CD4-positive, alpha-beta memory T cell (primary cell): ENCODE measurements at places on chromosomes 3 and 15.

DNA sequence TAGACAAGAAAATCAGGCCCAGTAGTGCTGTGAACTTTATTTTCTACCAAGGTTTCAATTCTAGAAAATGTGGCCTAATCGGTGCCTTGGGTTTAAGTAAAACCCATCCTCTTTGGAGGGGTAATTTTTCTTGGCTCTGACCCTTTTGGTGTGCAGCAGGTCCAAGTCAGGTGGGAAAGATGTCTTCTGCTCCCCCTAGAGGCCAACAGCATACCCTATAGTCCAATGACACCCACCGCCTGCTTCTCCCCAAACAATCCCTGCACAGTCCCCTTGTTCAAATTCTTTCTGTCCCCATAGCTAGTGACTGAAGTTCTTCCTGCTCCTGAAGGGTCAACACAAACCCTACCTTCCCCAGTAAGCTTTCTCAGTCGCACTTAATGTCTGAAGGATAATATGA is 261.8 kb upstream of the GOLGA6L4 start:
- no peak for DNase-seq

GRCh38 chr15:90557186-90558084 is 27.7 kb downstream of the CRTC3 start:
- no peak for DNase-seq

DNA sequence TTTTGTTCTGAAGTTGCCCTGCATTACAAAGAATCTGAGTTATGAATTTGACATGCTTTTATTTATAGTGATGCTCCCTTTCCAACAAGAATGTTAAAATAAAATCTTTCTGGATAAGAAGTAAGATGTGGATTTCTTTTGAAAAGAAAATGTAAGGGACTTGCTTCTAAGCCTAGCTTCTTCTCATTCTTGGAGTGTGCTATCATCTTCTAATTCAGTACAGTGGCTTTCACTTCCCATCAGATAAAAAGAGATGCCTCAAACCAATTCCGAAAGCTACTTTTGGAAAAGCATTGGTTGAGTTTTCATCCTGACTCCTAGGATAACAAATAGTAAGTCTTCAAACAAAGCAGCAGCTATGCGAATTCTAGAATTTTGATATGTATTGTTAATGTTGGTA is 197.0 kb upstream of the ZPLD1 start:
- DNase-seq = no peak

- DNase-seq = no peak
Observed at GRCh38 chr15:48643776-48644466, 1.6 kb downstream of the FBN1 start.

DNA sequence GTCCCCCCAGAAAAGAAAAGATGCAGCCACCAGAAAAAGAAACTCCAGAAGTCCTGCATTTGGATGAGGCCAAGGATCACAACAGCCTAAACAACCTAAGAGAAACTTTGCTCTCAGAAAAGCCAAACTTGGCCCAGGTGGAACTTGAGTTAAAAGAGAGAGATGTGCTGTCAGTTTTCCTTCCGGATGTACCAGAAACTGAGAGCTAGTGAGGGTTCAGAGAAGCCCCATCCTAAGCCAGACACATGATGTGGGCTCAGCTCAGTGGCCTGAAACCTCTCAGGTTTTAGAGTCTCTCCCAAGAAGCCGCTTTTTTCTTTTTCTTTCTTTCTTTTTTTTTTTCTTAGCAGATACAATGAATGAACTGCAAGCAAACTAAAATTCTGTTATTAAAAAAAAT is 7.8 kb downstream of the SLC51B start:
- no peak for DNase-seq

GRCh38 chr3:53800041-53800906 is 45.9 kb downstream of the CHDH start:
- DNase-seq = no peak

DNA sequence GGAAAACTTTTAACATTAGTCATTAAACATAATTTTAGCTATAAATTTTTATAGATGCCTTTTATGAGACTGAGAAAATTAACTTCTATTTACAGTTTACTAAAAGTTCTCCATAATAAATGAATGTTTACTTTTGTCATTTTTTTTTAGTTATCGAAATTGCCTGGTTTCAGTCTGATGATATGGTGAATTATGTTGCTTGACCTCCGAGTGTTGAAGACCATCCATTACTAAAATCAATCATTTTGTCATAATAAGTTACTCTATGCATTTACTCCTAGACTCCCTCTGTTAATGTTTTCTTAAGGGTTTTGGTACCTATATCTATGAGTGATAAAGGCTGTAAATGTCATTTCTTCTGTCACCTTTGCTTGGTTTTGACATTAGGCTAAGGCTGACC is 516.0 kb upstream of the ROBO1 start:
- DNase-seq = no peak

DNA sequence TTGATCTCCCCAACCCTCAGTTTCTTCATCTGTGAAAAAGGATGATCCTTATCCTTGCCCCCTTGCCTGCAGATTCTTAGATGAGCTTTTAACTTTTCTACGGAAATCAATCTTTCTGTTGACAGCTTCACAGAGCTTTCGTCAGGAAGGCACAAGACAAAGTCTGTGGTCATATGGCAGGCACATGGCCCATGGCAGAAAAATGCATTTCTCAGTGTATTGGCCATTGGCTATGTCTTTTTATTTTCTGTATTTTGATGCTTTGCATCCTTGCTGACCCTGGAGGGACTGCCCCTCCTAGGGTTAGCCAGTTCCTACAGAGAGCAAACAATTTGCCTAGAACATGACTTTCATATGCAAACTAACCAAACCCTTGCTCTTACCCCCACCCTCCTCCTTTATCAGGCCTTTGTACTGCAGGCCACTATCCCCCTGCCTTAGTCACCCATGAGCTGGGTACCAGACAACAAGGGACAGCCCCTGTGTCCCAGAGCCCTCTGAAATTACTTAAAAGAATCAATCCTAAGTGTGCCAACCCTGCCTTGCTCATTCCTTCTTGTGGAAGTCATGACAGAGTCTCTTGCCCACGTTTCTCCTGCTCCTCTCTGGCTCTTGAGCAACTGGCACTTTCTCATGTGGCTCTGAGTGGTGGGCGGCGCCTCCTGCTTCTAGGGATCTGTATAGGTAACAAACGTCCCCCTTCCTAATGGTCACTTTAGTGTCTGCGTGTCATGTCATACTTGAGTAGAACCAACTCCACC is 24.1 kb upstream of the NOX5 start:
- DNase-seq = no peak

- no peak for DNase-seq
Observed at GRCh38 chr3:171745577-171746319, 64.5 kb downstream of the PLD1 start.

DNA sequence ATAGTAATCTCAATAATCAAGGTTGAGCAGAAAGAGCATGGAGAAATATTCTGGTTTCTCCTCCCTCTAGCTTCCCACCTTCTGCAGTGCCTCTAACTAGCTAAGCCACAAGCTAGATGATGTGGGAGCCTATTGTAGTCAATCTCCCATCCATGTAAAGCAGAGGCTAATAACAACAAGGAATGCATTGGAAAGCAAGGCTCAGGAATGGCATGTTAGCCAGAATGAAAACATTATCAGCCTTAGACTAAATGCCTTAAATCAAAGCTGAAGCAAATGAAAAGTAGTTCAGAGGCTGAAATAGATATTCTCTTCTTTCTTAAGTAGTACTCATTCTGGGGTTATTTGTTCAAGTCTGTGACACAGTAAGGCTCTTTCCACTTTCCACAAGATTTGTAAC is 350.3 kb upstream of the DPPA4 start:
- DNase-seq = no peak

DNA sequence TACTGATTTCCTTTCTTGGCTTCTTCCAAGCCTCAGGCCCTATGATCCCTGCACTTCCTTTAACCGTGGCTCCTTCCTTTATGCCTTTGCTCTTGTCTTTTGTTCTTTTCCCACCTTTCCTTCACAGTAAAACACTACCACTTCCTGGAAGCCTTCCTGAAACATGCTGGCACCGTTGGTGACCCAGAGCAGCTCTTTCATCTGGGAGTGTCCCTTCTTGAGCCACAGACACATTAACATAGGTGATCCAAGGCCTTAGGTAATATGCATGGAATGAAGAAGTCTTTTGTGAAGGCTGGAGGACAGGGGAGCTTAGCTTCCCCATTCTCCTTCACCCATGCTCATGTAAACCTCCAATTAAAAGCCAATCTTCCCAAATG is 39.4 kb downstream of the AMOTL2 start:
- DNase-seq = no peak

GRCh38 chr3:48647714-48648113 is 12.5 kb upstream of the SLC26A6 start:
- DNase-seq = no peak

- DNase-seq = no peak
Observed at GRCh38 chr3:55159016-55159415, 231.2 kb upstream of the LRTM1 start.

- DNase-seq = no peak
Observed at GRCh38 chr3:35440826-35441225, 198.5 kb upstream of the ARPP21 start.

DNA sequence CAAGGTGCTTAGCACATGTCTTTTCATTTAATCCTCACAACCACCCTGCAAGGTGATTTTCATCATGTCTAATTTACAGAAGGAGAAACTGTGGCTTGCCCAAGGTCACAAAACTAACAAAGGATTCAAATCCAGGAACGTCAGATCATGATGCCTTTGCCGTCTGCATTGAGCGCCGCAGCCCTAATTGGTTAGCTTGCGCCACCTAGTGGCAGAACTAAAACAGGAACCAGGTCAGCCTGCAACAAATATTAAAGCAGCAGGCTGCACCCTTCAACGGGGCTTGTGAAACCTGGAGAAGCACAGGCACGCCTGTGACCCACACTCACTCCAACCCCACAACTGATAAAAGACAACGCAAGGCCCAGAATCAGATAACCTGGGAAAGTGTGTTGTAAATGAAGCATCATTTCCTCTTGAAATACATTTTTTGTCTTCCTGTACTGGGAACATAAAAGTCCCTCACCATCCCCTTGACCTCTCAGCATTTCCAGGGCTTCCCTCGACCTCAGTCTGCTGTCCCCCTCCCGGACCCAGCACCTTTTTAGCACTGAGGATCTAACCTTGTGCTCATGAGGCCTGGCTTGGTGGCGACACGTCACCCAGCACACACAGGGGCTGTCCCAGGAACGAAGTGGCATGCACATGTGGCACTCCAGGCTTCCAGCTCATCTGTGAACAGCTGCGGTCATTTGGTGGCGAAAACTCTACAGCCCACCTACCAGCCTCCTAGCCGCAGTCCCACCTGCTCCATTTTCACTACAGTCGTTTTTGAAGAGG is 17.3 kb downstream of the DPH3 start:
- peak; percentile 73 for DNase-seq

DNA sequence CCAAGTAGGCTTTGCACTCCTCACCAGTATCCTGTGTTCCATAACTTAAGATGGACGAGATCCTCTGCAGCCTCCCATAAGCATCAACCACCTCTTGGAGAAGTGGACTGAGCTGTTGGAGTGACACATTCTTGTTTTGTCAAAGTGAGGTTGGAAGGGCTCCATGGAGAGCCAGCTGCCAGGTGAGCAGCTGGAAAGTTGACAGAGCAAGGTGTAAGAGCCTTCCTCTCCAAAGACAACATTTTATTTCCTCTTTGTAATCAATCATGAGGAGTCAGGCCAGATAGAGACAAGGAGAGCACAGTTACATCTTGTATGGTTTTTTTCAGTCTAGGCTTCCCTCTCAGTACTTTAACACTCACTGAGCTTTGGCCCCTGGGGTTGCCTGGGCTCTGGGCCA is 5.1 kb downstream of the ABI3BP start:
- no peak for DNase-seq
